ENCODE measurements at places on chromosomes 5 and 9.

- no peak for DNase-seq
These were observed 72.9 kb downstream of the ARHGEF37 start for GRCh38 chr5:149654231-149654630.

- no peak for DNase-seq
These were observed 52.2 kb downstream of the LMNB1 start for GRCh38 chr5:126829098-126829497.

DNA sequence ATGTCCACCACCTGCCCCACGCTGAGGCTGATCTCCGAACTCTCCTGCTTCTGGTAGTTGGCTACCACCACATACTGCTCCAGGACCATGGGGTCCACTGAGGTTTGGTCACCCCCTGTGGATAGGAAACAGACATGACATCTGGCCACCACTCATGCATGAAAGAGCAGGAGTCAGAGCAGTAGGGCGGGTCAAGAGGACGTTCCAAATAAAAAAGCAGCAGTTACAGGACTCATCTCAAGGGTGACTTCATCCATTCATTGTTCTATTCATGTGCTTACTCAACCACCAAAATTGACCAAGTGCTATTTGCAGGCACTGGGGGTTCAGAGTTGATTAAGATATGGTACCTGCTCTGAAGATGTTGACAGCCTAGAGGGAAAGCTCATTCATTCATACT lies 79.2 kb upstream of the UBTD2 start:
- no peak for DNase-seq

DNA sequence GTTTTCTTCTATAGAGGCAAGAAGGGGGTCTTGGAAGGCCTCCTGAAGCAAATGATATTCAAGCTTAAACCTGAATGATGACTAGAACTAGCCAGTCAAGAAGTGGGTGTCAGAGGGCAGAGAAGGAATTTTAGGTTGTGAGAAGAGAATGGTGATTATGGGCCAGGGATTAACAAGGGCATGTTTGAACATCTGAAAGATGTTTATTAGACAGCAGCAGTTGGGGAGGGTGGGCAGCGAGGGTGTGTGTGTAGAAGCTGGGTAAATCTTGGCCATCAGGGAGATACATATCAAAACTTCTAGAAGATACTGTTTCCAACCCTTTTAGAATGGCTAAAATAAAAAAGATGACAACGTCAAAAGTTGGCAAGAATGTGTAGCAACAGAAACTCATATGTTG lies 54.5 kb downstream of the MAN2A1 start:
- DNase-seq = no peak

DNA sequence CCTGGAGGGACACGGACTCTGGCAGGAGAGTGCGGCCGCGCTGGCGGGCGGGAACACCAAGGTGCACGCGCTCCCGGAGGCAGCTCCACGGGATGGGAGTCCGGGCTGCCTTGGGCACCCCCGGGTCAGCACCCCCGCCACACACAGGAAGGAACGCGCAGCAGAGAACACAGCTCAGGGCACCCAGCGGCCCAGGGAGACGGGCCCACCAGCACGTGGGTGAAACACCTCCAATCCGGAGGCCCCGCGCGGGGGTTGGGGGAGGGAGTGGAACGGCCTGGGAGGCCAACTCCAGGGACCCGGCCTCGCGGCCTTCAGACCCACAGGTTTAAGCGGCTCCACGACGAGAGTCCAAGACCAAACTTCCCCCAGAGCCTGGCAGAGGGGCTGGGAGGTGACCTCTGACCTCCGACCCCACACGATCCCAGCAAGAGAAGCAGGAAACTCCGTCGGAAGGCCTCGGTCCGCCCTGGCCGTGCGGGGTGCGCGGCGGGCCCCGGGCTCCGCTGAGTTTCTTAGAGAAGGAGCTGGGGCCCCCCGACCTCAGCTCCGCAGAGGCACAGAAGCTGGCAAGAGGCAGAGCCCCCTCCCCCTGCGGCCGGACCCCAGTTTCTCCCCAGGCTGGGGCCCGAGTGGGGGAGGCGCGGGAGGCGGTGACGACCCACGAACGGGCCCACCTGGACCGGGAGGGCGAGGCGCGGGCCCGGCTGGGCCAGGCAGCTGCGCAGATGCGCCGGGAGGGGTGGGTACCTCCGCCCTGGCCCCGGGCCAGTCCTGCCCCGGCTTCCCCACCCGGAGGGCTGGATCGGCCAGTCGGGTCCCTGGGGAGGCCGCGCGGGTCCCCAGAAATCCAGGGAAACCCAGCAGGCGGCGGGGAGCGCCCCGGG lies 851 bp downstream of the NACC2 start:
- DNase-seq = peak; percentile 80

DNA sequence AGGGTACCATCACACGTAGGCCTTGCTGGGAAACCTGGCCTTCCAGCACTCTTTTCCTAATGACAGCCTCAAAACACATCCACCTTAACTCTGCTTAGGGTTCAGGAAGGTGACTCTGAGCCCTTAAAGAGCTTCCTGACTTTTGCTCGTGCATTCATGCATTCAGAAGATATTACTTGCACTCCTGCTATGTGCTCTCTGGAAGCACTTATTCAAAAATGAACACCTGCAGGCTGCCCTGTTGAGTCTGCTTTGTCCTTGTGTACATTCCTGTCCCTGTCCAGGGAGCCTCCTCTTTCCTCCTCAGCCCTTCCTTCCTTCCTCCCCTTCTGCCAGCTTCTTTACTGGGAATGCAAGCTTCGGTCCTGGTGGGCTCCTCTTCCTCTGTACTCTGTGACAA lies 61.5 kb downstream of the SPRY4 start:
- DNase-seq = no peak

DNA sequence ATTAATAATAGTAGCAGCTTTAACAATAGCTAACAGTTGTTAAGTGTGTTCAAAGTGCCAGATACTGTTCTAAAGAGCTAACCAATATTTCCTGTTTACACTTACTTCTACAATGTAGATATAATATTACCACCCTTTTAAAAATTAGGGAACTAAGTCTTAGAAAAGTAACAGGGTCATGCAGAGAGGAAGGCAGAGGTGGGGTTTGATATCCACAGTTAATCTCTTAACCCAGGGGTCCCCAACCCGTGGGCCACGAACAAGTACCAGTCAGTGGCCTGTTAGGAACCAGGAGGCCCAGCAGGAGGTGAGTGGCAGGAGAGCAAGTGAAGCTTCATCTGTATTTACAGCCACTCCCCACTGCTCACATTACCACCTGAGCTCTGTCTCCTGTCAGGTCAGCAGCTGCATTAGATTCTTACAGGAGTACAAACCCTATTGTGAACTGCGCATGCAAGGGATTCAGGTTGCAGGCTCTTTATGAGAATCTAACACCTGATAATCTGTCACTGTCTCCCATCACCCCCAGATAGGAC lies 89.1 kb downstream of the ACTL7B start:
- DNase-seq = no peak

DNA sequence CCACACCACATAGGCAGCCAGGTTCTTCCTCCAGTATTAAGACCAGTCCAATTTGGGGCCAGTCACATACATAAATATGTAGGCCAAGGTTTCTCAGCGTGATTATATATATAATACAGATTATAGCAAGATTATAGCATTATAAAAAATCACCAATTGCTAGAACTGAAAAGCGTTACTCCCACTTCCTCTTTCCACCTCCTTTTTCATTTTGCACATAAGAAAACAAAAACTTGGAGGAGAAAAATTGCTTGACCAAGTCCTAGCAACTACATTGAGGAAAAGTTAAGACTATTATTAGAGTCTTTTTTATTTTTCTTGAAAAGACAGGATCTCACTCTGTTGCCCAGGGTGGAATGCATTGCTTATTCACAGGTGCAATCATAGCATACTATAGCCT lies 262.7 kb upstream of the KCNN2 start:
- DNase-seq = no peak

GRCh38 chr5:157920828-157921170 lies 61.9 kb upstream of the CLINT1 start:
- DNase-seq = no peak

- DNase-seq = no peak
These were observed 189.7 kb downstream of the DAB2IP start for GRCh38 chr9:121840838-121841760.

GRCh38 chr5:103743421-103743820 lies 180.8 kb upstream of the NUDT12 start:
- DNase-seq = no peak

- DNase-seq = peak; percentile 74
These were observed 2.6 kb upstream of the PSIP1 start for GRCh38 chr9:15513335-15513734.
